NCI-H2081 (cell line): ENCODE measurements at places on chromosomes 6 and 20.

GRCh38 chr6:1335367-1336037 is 23.6 kb downstream of the FOXQ1 start:
- no peak for DNase-seq

DNA sequence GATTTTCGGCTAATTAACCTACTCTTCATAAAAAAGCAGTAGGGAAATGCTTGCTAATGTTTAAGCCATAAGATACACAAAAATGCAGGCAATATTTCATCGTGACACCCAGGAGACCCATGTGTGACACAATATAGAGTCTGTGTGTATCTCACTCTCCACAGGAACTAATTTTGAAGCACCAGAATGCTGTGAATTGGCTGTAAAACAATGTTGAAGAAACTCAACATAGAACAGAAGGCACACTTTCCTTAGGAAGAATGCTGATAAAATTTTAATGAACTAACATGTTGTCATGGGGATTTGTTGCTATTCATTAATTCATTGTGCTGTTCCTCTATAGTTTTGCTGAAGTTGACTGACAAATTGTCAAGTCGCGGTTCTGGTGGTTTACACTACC is 249.4 kb upstream of the TFAP2D start:
- no peak for DNase-seq

- no peak for DNase-seq
Measured at GRCh38 chr20:62787866-62788265, 8.4 kb upstream of the MRGBP start.

GRCh38 chr6:163418311-163419029 is 4.0 kb downstream of the QKI start:
- DNase-seq, result no peak

- DNase-seq, result no peak
Measured at GRCh38 chr20:6094063-6094462, 28.8 kb downstream of the FERMT1 start.

GRCh38 chr6:8041913-8042583 is 22.1 kb downstream of the BLOC1S5 start:
- DNase-seq, result no peak

- DNase-seq, result no peak
Measured at GRCh38 chr6:33163540-33163939, 28.7 kb downstream of the COL11A2 start.

DNA sequence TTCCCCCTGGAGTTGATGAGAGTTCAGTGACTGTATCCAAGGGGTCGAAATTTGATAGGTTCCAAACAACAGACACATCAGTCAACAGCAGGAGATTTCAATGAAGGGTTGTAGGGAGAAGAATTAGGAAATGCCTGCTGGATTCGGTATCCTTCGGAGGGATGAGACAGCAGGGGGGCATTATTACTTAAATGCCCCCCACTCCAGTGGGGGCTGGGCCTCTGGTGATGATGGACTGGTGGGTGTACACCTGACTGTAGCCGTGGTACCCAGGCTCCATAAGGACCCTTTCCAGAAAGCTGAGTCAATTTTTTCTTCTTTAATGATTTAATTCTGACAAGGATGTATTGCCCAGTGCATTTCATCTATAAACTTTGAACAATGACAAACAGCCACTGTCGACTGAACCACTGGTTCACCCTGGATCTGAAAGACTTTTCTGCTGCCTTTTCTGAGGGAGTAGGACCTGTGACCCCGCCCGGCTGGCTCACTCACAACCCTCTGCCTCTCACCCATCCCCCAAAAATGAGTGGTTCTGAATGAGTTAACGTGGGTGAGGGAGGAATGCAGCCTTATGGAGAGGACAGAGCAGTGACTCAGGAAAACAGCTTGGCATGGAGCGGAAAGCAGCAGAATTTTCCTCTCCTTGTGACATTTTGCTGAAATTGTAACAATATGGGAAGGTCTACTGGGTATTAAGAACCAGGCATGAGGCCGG is 41.0 kb downstream of the ZMYND8 start:
- peak; percentile 20 for DNase-seq

DNA sequence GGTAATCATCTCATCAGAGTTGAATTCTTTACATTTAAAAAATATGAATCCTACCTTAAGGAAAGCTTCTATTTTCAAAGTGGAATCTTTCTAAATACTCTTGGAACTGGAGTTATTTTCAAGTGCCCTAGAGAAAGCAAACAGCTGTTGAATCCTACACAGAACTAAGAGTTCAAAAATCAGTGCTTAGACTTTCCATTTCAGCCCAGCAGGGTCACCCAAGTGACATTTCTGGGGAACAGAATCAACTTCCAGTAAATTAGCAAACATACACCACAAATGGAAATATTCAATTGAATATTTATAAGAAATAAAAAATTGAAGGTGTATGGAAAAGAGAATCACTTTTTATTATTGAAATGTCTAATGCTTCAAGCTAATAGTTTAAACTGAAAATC is 427.7 kb upstream of the NOX3 start:
- no peak for DNase-seq

DNA sequence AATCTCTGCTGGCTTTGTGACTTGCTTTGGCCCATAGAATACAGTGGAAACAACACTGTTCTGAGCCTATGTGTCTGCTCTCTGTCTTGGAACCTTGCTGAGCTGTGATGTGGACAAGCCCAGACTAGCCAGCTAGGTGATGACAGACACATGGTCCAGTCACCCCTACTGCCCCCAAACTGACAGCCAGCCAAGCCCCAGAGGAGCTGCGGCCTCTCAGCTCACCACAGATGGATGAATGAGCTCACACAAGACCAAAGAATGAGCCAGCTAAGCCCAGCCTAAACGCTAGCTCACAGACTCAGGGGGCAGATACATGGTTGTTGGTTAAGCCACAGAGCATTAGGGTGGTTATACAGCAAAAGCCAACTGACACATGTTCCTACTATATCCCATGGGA is 4.1 kb downstream of the AARS2 start:
- DNase-seq, result no peak

DNA sequence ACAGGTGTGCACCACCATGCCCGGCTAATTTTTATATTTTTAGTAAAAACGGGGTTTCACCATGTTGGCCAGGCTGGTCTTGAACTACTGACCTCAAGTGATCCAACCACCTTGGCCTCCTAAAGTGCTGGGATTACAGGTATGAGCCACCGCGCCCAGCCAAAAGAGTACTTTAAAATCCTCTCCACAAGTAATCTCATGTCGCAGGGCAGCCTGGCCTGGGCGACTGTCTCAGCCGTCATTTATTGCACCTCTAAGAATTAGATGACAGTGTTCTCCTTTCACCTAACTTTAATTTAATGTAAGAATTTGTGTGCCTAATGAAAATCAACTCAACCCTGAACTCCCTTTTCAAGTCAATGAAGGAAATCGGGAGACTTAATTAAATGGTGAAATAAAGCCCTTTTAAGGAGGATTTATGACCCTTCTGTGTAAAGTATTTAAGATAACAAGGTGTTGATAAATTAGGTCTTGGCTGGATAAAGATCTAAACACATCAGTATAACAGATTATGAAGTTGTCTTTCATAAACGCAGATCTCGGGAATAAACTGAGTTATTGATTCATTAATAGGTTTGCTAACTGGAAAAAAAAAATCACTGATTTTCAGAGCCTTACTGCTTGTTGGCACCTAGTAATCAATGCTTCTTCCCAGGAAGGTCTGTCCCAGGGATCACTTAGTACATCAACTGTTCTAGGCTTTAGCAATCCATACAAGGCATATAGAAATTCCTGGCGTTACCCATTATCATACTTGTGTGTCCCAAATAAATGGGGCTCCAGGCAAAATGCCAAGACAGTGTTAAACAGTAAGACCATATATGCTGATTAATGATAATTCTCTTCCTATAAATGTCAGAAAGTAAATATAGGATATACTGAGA is 209.3 kb downstream of the GMDS start:
- DNase-seq, result no peak

- DNase-seq, result no peak
Measured at GRCh38 chr20:40535816-40536215, 153.2 kb downstream of the MAFB start.

- DNase-seq, result no peak
Measured at GRCh38 chr20:30949761-30950160, 307.7 kb upstream of the DEFB115 start.

- no peak for DNase-seq
Measured at GRCh38 chr20:53643031-53643832, 49.6 kb upstream of the ZNF217 start.

DNA sequence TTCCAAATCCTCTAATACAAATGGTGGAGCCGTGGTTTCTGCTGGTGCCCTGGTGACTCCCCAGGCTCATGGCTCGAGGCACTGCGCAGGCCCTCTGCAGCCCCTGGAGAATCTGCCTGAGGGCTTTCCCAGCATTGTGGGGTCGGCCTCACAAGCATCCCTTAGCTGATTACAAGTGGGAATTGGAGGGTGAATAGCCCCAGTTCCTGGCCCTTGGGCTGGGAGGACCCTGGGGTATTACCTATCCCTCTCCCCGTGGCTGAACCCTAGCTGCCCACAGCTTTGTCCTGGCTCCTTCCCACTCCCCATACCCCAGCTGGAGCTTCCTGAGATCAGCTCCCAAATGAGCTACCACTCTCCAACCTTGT is 212.2 kb upstream of the CST7 start:
- DNase-seq, result no peak
